Stimulated activated CD4-positive, alpha-beta T cell treated with anti-CD3 and anti-CD28 coated beads, Interleukin-4, amount 100 ng/mL, for 1 hour (primary cell): ENCODE measurements at places on chromosomes 1 and 21.

DNA sequence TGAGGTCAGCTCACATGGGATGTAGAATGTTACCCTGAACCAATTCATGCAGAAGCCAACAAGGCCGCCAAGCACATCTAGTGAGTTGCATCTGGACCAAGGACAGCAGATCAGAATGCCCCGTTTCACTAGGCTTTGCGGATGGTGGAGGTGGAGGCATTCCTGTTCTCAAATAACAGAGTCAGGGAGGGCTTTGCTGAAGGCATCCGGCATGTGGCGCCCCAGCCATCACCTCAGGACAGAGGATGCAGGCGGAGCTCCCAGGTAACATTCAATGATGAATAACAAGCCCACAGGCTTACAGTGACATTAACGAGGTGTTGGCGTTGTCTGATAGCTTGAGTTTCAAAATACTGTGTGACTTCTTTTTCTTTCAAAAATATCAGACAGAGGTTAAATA, 476.2 kb downstream of the CAMTA1 start:
- DNase-seq: no peak

GRCh38 chr1:59083946-59084865, 212.7 kb upstream of the FGGY start:
- no peak for DNase-seq

DNA sequence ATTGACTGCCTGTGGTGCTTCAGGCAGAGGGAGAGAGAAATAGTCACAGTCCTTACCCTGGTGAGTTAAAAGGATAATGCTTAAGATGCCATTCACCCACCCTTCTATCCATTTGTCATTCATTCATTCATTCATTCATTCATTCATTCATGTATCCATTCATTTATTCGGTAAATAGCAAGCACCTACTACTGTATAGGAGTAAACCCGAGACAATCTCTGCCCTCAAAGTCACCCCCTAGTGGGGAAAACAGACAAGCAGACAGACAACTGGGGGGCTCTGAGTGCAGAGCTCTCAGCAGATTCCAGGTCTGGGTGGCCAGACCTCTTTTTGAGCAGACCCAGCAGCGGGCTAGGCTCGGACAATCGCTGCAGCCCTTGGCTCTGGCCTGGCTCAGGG, 14.1 kb upstream of the ACTL8 start:
- DNase-seq: no peak

- no peak for DNase-seq
These were observed 444.6 kb upstream of the PLXNA2 start for GRCh38 chr1:208688656-208689315.

DNA sequence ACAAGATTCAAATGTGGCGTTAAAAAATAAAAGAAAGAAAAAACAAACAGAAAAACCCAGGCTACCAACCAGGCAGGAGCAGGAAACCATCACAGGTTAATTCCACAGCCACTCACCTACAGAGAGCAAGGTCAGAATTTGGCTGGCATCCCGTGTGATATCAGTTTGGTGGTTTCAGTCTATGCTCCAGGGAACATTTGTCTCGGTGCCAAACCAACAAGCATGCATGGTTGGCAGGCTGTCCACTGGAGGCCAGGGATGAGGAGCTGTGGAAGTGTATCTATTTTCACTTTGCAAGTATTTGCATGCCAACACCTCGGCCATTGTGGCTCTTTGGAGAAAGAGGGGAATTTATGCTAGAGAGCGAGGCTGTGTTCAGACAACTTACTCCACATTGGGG, 53.1 kb upstream of the PROX1 start:
- DNase-seq: no peak

GRCh38 chr1:47361380-47361779, 27.8 kb downstream of the CMPK1 start:
- DNase-seq: no peak
